ENCODE measurements at places on chromosomes 6 and 20. TPM values are rescaled to one million over a fixed set of nuclear protein-coding genes. Genes with fewer than 3 reads are reported as not detected.

DNA sequence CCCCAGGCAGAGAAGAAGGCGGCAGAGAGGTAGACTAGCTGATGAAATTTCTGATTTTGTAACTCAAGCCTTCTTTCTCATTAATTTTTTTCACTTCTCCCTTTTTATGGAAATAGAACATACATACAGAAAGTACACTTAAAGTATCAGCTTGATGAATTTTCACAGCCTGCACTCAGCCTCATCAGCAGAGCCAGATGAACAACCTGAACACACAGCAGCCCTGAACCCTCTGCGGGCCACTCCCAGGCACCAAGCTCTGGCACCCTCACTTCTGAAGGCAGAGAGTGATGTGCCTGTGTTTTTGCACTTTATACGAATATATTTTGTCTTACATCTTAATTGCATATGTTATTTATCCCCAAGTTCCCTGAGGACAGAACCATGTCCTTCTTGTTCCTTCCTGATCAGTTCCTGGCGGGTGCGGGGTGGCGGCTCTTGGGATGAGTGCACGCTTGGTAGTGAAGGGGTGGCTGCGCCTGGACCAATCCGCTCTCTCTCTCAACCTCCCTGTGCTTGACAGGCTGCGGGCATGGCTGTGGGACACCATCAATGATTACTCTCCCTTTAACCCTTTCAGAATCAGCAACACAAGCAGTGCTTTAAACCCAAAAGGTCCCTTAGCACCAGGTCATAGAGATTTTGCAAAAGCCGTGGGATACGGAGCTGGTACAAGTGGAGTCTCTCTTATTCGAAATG lies 34.8 kb upstream of the AFDN start:
- DNase-seq: no peak

- DNase-seq: no peak
These were observed 13.2 kb downstream of the MRAP2 start for GRCh38 chr6:84046755-84047154.

DNA sequence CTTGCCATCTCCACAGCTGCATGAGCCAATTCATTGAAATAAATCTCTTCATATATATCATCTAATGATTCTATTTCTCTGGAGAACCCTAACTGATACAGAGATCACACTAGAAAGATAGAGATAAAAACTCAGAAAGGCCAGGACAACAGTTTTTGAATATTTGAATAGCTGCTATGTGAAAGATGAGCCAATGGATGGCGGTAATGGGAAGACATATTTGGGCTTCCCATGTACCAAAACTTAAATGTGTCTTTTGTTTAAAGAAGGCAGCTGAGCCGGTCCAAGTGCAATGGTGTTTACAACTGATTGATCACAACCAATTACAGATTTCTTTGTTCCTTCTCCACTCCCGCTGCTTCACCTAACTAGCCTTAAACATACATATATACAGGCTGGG lies 35.1 kb downstream of the SGK1 start:
- no peak for DNase-seq

The TAGAP gene
- polyA plus RNA-seq: 0.78 TPM

The PRL gene
- 0.10 TPM for polyA plus RNA-seq

The SLC17A2 gene
- polyA plus RNA-seq: 0.86 TPM

DNA sequence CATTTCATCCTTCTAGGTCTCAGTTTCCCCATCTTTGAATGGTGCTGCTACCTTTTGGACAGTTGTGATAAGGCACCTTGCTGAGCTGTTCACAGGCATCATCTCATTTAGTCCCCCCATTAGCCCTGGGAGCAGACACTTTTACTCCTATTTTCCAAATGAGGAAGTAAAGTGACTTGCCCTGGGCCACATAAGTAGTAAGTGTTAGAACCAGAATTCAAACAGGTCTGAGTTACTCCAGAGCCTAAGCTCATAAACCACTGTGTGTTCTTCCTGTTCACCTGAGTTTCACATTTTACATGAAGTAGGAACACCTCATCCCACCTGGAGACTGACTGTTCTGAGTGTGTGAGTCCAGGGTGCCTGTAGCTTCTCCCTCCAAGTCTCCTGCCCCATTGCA lies 43.5 kb upstream of the EPB41L1 start:
- no peak for DNase-seq

- no peak for DNase-seq
These were observed 74.4 kb upstream of the RIPOR2 start for GRCh38 chr6:25010176-25010575.
